ENCODE measurements at places on chromosomes 5 and 9.

DNA sequence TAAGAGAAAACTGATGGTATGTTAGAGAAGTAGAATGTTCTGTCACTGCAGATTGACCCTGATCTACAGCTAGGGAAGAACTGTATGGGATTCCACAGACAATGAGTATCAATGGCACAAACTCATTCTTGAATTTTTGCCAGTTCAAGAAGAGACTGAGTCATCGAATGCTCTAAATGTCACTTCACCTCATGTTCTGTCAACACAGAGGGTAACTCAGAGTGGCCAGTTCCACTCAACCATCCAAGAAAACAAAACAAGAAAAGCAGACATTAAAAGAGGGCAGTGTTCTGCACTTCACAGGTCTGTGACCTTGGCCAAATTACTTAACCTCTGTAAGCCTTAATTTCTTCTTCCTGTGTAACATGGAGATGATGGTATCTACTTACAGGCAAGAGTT, 132.2 kb upstream of the HMHB1 start:
- DNase-seq = no peak

GRCh38 chr9:137293482-137294090, 8.5 kb downstream of the NRARP start:
- no peak for DNase-seq

GRCh38 chr5:72138943-72139521, 31.8 kb downstream of the MAP1B start:
- no peak for DNase-seq

GRCh38 chr5:167866797-167867196, 424.6 kb upstream of the WWC1 start:
- DNase-seq = no peak

DNA sequence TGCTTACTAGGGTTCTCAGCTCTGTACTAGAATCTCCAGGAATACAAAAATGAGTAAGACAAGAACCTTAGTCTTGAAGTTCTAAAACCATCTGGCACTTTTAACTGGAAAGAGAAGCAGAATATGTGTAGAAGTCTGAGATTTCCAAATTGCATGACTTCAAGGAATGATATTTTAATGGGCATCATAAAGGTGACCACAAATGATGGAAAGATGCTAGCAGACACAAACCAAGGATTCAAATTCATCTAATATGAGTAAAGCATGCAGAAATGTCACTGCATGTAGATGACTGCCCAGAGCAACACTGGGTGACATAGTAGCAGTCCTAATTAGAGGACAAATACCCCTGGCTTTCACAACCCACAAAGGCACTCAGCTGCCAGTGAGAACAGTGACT, 117.2 kb downstream of the RPS23 start:
- DNase-seq = no peak

GRCh38 chr5:133145436-133146170, 93.8 kb downstream of the HSPA4 start:
- DNase-seq = no peak

GRCh38 chr9:121074370-121075250, at the start of gene CNTRL:
CNTRL (plus strand) TSS chr9:121074955; CDS start chr9:121088327, 13,372 bp downstream.
- DNase-seq = peak; percentile 81

DNA sequence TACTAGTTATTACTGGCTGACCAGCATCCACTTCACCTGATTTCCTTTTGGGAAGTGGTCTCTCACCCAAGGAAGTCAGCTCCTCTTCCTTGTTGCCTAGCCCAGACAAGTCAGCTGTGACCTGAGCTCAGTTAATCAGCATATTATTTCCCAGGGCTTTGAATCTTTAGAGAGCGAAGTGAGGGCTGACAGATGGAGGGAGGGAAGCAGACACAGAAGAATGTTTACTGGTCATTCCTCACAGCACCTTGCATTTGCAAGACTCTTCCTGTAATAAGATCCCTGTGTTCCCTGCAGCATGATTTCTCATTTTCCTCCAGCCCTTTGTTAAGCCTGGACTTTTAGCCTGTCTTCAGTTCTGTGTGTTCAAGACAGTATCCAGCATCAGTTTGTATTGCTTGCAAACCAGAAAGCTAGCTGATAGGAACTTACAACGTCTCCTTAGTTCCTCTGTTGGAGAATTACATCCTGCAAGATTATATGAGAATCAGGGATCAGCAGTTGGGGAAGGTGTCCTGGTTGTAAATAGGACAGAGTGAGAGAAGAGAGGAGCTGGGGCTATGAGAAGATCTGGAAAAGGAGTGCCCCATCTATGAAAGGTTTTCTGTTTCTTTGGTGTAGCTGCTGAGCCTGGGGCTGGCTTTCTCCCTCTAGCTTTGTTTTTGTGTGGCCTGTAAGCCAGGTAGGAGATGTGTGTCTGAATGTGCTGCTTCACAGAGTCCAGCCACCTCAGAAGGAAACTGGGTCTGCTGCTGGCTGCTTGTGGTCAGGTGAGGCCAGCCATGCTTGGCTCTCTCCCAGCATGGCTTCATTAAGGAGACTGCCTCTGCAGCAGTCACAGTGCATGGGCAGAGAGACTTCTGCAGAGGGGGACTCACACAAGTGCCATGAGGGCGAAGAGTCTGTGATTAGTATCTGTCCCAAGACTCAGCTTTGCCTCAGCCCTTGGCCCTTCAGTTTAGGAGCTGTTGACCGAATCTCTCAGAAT, 50.3 kb downstream of the MAN2A1 start:
- DNase-seq = no peak

- no peak for DNase-seq
Observed at GRCh38 chr9:34710023-34710422, at the start of gene CCL21. CCL21 (minus strand) TSS chr9:34710136; CDS start chr9:34710066, 70 bp downstream.

GRCh38 chr5:79697222-79698170, 7.9 kb downstream of the CMYA5 start:
- no peak for DNase-seq

DNA sequence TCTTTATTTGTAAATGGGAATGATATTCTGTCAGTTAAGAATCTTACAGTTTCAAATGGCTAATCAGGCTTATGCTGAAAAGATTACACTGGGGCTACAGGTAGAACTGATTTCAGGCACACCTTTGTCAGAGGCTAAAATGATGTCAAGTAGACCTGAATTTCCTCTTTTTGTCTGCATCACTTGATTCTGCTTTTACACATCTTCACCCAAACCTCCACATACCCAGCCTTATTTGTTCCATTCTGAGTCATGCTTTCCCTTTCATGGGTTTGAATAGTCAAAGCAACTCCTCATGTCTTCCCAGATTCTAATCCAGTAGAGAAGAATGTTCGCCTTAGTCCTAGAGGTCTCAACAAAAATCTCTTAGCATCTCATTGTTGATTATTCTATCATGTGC, 156.4 kb downstream of the CWC27 start:
- DNase-seq = no peak

- DNase-seq = no peak
Observed at GRCh38 chr9:95721061-95721531, 154.4 kb upstream of the ERCC6L2 start.

GRCh38 chr9:114722081-114722621, 40.2 kb upstream of the TEX48 start:
- DNase-seq = no peak

- DNase-seq = no peak
Observed at GRCh38 chr5:168852329-168852728, 273.2 kb upstream of the PANK3 start.

DNA sequence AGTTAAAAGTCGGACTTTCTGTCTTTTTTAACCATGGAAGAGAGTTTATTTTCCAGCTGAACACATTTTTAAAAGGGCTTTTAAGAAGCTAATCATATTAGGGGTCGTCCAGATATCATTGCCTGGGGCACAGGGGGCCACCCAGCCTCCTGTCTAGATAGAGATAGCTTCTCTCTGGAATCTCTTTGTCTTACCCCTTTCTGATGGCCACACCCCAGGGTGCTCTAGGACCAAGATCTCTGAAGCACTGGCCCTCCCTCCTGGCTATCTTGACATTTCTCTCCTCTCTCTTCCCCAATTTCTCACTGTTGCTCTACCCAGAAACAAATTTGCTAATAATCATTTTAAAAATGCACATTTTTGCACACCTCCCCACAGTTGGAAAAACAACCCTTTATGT, 204.4 kb downstream of the NXNL2 start:
- DNase-seq = no peak

DNA sequence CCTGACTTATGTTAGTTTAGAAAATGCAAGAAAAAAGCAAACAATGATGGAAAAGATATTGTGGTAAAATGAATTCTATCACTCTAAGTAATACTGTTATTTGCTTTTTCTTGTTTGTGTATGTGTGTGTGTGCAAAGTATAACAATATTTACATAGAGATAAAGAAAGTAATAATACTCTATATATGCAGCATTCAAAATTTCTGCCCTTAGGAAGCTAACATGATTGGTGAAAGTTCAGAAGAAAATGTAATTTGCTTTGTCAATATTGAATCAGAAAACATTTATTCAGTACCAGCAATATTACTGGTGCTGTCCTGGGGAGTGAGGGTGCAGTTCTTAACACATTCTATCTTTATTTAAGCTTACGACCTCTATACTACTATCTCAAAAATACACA, 12.9 kb upstream of the PRDM9 start:
- DNase-seq = no peak

- DNase-seq = peak; percentile 7
Observed at GRCh38 chr5:147857302-147858129, 21.0 kb upstream of the SCGB3A2 start.

DNA sequence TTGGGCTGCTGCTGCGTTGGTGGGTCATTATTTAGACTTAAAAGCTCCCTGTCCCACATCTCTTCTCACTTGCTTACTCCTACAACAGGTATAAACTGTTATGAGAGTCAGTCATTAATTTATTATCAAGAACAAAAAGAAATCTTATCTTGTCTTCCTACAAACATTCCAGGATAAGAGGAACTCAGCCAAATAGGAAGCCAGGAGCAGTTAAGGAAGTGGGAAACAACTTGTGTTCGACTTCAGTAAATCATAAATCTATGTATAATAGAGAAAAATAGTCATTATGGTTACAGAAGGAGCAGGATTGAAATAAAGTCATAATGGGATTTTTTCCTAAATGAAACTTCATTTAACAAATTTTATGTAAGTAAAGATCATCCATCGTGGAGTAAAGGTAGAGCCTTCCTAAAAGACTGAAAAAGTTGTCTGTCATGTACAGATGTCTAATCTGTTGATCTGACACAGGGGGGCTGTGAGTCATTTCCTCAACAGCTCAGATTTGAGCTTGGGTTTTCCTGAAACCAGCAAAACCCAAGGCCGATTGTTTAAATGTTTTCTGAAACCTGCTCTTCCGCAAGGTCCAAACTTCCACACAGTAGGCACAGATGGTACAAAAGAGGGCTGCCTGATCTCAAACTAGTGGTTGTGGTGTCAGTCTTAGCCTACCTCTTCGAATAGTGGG, 25.3 kb upstream of the LRRTM2 start:
- DNase-seq = no peak
